ENCODE measurements at places on chromosomes 7 and 10.

DNA sequence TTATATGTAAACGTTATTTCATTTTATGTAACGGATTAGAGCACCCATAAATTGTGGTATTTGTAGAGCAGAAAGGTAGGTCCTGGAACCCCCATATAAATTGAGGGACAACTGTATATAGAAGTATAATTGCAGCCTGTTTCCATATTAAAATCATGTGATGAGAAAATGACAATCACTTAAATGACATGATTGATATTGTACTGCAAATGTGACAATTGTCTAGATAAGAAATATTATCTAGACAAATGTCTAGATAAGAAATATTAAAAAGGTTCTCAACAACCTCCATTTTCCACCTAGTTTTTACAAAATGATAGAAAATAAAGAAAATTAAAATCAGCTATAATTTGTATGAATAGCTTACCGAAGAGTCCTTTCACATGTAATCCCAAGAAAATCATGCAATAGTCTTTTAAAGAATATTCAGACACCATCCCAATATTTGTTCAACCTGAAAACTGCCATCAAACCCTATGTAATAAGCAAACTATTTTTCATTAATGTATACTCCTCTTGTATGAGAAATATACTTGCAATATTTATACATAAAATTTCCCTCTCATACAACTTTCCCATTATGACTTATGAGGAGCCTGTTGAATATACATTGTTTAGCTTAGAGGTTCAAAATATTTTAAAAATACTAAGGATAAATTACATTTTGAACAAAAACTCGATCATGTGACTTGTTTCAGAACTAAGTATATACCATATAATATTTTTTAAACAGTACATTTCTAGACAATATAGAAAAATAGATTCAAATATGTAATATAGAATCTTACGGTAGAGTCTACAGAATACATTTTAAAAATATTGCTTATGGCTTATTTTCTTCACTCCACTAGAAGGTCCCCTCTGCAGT is 153.2 kb downstream of the CRPPA start:
- no peak for DNase-seq

- no peak for DNase-seq
These were observed 108.1 kb upstream of the ZNF746 start for GRCh38 chr7:149605696-149606095.

DNA sequence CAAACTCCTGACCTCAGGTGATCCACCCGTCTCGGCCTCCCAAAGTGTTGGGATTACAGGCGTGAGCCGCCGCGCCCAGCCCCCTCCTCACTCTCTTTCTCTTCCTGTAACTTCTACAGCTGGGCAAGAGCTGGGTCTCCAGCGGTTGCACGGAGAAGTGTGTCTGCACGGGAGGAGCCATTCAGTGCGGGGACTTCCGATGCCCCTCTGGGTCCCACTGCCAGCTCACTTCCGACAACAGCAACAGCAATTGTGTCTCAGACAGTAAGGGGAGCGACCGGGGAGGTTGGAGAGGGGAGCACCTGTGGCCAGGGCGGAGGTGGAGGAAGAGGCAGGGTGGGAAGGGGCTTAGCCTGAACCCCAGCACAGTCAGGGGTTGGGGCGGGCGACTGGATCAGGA is 41.4 kb downstream of the EPHB4 start:
- no peak for DNase-seq

- no peak for DNase-seq
These were observed 5.0 kb downstream of the EIF3B start for GRCh38 chr7:2359610-2360009.

DNA sequence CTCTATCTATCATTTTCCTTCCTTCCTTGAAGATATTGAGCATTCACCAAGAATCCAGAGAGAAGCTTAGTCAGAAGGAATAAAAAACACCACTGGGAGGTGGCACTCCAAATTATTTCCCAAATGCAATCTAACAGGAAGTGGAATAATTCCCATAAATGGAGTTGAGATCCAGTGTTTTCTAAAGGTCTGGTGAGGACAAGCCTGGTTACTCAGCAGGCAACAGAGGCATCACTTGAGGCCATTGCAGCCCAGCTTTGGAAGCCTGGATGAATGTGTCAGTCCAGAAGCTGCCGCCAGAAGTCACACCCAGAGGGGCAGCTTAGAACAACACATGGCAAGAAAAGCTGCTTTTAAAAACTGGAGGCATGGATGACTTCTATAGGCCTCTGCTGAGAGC is 288.9 kb upstream of the KLF6 start:
- DNase-seq = no peak

- no peak for DNase-seq
These were observed 57.8 kb downstream of the PALD1 start for GRCh38 chr10:70536196-70536861.

GRCh38 chr10:102869258-102870198 is at the start of gene AS3MT:
Gene AS3MT (plus strand): TSS chr10:102869470. CDS start chr10:102869593, 123 bp downstream.
- DNase-seq = peak; percentile 62

DNA sequence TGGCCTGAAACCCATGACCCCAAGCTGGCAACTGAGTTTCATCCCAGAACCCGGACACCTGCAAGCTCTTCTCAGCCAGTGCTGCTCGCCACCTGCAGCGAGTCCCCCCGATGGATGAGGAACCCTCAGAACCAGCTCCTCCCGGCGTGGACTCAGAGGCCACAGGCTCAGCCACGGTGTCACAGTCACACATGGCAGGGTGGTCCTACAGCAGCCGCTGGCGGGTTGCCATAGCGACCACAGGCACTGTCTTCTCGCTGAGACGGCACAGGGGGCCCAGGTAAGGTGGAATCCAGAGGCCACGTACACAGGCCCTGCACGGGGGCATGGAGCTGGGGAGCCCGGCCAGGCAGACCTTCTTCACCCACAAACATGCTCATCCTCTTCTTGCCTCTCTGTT is 53.4 kb downstream of the DPYSL4 start:
- no peak for DNase-seq

DNA sequence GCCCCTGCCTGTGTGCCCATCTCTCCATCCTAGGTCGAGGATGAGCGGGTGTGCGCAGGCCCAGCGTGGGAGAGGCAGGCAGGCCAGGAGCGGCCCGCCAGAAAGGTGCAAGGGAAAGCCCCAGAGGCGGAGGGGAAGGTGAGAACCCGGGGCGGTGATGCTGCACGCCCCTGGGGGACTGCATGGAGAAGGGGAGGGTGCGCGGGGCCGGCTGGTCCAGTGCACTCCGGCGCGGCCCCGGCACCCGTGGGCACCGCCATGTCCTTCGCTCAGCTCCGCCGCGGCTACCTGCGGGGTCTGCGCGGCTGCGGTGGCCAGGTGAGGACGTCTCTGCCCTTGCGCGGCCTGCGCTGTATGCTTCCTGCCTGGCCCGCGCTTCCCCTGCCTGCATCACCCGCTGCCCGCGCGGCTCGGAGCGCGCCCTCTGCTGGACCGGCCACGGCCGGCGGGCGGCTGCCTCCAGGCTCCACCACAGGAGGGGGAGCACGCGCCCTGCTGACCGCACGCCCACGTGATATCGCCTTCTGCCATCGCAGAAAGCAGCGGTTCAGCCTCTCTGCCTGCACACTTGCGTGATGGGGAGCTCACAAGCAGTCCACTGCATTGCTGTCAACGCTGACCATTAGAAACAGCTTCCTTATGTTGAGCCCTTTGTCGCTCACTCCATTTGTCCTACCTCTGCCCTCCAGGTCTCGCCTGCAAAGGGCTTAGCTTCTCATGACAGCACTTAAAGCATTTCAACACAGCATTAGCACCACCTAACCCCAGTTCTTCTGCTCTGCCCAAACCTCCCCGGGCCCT is 73.9 kb downstream of the CXCL12 start:
- peak; percentile 97 for DNase-seq

DNA sequence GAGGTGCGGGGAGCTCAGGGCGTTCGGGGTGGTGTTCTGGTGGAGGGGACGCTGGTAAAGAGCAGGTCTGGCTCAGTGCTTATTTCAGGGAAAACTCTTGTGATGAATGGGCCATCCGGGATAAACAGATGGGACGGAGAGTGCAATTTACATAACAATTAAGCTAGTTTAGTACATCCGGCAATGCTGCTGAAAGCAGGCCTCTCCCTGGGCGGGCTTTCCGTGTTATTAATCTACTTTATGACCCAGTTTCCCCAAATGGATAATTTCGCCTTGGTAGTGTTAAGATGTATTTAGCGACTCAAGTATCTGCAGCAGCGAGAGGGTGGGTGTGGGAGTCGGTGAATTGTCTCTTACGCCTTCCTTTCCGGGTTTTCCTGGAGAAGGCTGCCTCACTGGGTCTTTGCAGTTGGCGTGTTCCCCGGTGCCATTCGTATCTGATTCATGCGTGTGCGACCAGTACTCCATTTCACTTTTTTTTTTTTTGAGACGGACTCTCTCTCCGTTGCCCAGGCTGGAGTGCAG is 25.2 kb downstream of the FOXK1 start:
- DNase-seq = peak; percentile 38

- no peak for DNase-seq
These were observed 7.1 kb downstream of the TBX20 start for GRCh38 chr7:35246819-35247218.

- DNase-seq = no peak
These were observed 571.0 kb downstream of the SH2D4B start for GRCh38 chr10:81108516-81109199.

- DNase-seq = no peak
These were observed 2.7 kb downstream of the CHAT start for GRCh38 chr10:49616421-49617101.

GRCh38 chr7:18461785-18462467 is 33.6 kb upstream of the HDAC9 start:
- no peak for DNase-seq

DNA sequence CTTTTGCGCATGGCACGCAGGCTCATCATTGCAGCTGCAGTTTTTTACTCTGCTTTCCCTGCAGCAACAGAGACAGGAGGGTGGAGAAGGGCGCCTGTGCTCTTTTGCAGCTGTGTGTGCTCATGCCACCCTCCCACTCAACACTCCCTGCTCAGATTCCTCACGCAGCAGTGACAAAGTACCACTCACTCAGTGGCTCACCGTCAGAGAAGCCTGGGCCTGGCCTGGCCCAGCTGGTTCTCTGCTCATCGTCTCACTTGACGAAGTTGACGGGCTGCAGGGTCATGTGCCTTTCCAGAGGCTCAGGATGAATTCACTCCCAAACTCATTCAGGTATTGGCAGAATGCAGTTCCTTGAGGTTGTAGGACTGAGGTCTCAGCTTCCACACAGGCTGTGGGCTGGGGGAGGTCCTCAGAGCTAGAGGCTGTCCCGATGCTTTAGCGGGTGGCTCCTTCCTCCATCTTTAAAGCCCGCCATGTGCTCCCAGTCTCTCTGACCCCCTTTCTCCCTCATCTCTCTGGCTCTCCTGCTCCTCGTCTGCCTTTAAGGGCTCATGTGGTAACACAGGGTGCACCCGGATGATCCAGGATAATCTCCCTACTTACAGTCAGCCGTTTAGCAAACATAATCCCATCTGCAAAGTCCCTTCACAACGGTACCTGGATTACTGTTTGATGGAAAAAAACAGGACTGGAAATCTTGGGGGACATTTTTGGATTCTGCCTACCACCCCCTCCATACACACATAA is 25.8 kb downstream of the PTPRE start:
- no peak for DNase-seq

DNA sequence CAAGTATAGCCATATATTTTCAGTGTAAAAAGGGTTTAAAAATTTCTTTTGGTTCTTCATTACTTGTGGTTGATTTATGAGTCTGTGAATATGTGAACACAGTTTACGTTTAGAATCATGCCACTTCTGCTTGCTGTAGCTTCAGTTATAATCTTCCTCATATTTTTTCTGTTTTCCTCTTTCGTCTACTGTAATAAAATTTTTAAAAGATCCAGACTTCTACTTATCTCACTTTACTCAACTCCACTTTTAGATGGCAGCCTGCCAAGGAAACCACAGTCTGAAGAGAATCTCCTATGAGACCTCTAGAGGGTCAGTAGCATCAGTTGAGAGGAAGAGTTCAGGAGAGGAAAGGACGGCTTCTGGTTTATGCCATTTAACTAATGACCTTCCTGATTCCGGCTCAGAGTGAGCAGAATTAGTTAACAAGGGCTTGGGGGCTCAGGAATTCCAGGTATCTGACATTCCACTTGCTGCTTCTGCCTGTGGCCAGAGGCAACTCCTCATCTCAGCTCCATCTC is 21.4 kb downstream of the CREB5 start:
- DNase-seq = no peak

DNA sequence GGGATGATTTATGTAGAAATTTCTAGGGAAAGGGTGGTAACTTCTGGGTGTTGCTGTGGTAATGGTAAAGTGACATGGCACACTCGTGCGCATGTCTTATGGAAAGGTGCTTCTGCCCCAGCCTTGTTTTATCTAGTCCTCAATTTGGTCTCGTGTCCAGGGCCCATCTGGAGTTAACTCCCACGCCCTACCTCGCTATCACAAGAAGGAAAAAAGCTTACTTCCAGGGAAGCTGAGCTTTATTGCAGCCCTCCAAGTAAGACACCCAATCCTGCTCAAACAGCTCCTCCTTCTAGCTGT is 611.8 kb downstream of the TNS3 start:
- no peak for DNase-seq

- no peak for DNase-seq
These were observed 183.4 kb upstream of the KAT6B start for GRCh38 chr10:74642901-74643595.

GRCh38 chr10:5603848-5604170 is 62.6 kb downstream of the ASB13 start:
- no peak for DNase-seq

DNA sequence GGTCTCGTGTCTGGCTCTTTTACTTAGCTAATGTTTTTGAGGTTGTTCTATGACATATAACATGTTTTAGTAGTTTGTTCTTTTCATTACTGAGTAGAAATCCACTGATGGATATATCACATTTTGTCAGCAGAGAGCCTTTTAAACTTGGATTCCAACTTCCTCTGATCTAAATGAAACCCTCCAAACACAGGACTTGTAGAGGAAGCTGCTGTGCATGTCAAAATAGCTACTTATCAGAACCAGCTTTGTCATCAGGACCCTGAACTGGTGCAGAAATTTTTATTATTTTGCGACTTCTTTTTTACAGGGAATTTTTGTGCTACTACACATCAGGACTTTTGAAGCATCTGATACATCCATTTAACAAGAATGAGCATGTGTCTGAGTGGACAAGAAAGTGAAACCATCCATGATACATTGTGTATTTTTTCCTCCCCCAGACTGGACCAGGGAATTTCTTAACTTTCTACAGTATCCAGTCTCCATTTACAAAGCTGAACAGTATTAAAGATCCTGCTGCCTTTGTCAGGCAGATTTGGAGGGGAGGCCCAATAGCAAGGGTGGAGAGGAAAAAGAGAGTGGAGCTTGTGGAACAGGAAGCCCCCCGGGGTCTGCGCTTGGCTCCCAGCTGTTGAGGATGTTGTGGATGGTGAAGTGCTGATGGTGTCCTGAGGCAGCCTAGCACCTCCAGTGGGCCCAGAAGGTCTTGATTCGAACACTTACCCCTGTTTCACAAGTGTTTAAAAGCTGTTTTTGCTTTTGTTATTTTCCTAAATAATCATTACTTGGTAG is 29.3 kb upstream of the MTPAP start:
- DNase-seq = no peak
